ENCODE measurements at places on chromosomes 11 and 22. TPM values are rescaled to one million over a fixed set of nuclear protein-coding genes. Genes with fewer than 3 reads are reported as not detected.

Gene PATE2
- not detected for total RNA-seq

Gene PPP2R5B
- total RNA-seq: 15.0 TPM

Gene ACR
- not detected for total RNA-seq

Gene DLG2
- total RNA-seq: 0.21 TPM

Gene IRAG1
- total RNA-seq: 0.03 TPM

Gene DCPS
- 28.9 TPM for total RNA-seq

Gene IFITM5
- total RNA-seq: not detected

Gene SMCO4
- 6.2 TPM for total RNA-seq

Gene SCGB1D1
- total RNA-seq: not detected

Gene EHF
- 97.2 TPM for total RNA-seq

Gene IL17REL
- not detected for total RNA-seq

Gene SLC16A8
- total RNA-seq: 0.24 TPM

Gene FAM180B
- not detected for total RNA-seq

Gene CRYBA4
- not detected for total RNA-seq

Gene JRKL
- 6.0 TPM for total RNA-seq

Gene TTC28
- total RNA-seq: 4.7 TPM

Gene ADORA2A
- 0.25 TPM for total RNA-seq

Gene CD44
- 1,283 TPM for total RNA-seq

Gene TRIM49B
- total RNA-seq: not detected

Gene SMC1B
- 0.03 TPM for total RNA-seq

Gene VPREB1
- total RNA-seq: not detected

Gene SORL1
- total RNA-seq: 67.1 TPM

Gene CDON
- 2.3 TPM for total RNA-seq

Gene NCAM1
- total RNA-seq: 0.14 TPM

Gene KRTAP5-9
- not detected for total RNA-seq

Gene MMP7
- total RNA-seq: 0.11 TPM

Gene OLFML1
- not detected for total RNA-seq

Gene LAYN
- 8.1 TPM for total RNA-seq

Gene FGF3
- total RNA-seq: not detected

Gene MMP10
- 5.2 TPM for total RNA-seq

Gene C11orf86
- not detected for total RNA-seq

Gene DEUP1
- not detected for total RNA-seq

Gene KCNE3
- total RNA-seq: 0.07 TPM

Gene CNTF
- total RNA-seq: 1.7 TPM

Gene ESAM
- total RNA-seq: not detected

Gene APOL1
- 1.8 TPM for total RNA-seq

Gene PNPLA5
- total RNA-seq: not detected

Gene ENTHD1
- total RNA-seq: not detected

Gene OR4C16
- not detected for total RNA-seq

Gene ACRV1
- not detected for total RNA-seq

Gene RGL4
- not detected for total RNA-seq

Gene RFPL3
- not detected for total RNA-seq

Gene OR52L1
- not detected for total RNA-seq

Gene GLYAT
- not detected for total RNA-seq

Gene SF3A1
- total RNA-seq: 81.3 TPM

Gene OR5P2
- total RNA-seq: 0.07 TPM

Gene SHANK3
- total RNA-seq: 4.0 TPM

Gene TUBA8
- total RNA-seq: 0.34 TPM

Gene SPINDOC
- total RNA-seq: 20.6 TPM

Gene PCSK7
- 33.8 TPM for total RNA-seq

Gene TMEM191C
- 0.46 TPM for total RNA-seq

Gene C11orf97
- total RNA-seq: not detected

Gene LRRC32
- not detected for total RNA-seq

Measured in foreskin keratinocyte (primary cell).